ENCODE measurements at places on chromosomes 3 and 15.

- DNase-seq = no peak
Measured at GRCh38 chr15:43194795-43195194, 9.6 kb downstream of the CCNDBP1 start.

- DNase-seq = no peak
Measured at GRCh38 chr3:102722317-102722716, 287.5 kb downstream of the ZPLD1 start.

- no peak for DNase-seq
Measured at GRCh38 chr3:119352034-119352609, 57.9 kb downstream of the ARHGAP31 start.

DNA sequence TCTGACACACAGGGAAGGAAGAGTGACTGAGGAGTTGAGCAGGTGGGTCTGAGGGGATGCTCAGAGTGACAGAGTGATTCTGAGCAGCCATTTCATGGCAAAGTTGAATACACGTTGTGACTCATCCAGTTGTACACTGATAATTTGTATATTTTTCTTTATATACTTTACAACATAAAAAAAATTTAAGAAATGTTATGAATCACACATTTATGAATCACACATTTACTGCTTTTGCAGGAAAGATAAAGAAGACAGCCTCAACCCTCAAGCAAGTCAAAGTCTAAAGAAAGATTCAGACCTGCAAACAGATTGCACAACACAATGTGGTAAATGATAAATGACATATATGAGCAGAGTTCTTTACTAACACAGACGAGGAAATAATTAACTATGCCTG lies 21.0 kb upstream of the CHMP2B start:
- no peak for DNase-seq

GRCh38 chr15:69903470-69904469 lies 193.9 kb downstream of the TLE3 start:
- no peak for DNase-seq

- DNase-seq = no peak
Measured at GRCh38 chr3:156676768-156677479, 2.5 kb downstream of the TIPARP start.

DNA sequence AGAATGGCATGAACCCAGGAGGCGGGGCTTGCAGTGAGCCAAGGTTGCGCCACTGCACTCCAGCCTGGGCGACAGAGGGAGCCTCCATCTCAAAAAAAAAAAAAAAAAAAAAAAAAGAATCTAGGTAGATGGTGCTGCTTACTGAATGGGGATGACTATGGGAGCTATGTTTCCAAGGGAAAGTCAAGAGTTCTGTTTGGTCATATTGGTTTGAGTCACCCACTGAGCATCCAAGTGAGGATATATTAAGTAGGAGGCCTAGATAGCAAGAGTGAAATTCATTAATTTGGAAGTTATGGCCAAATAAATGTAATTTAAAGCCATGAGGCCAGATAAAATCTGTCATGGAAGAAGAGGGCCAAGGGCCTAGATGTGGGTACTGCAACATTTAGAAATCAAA lies 9.0 kb upstream of the UACA start:
- DNase-seq = no peak

- DNase-seq = no peak
Measured at GRCh38 chr3:54481606-54482365, 359.4 kb downstream of the CACNA2D3 start.

- no peak for DNase-seq
Measured at GRCh38 chr3:187044867-187045552, 94.3 kb downstream of the RPL39L start.

- DNase-seq = no peak
Measured at GRCh38 chr3:119255214-119255613, 14.5 kb upstream of the B4GALT4 start.

DNA sequence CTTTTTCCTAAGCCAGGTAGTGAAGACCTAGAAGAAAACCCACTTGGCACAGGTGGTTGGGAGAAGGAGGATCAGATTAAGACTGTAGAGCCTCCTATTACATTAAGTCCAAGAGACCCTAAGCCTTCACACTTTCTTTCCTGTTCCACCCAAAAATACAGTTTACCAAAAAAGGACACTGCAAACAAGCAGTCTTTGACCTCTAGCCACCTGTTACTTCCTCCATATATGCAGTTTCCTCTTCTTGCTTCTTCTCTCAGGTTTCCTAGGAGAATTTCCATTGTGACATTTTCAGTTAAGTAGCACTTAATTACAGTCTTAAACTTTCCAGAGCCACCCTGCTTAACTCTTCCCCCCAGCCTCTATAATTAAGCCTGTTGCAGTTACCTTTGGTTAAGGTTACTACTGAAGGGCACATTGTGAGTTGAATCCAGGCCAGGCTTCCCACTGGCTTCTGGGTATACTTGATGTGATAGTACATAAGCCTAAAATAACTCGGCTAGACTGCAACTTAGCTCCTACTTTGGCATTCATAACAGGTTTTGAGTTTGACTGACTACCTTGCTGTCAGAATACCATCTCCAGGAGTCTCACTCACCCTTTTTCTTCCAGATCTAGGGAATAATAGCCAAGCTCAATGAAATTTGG lies 114.2 kb upstream of the UMPS start:
- no peak for DNase-seq

DNA sequence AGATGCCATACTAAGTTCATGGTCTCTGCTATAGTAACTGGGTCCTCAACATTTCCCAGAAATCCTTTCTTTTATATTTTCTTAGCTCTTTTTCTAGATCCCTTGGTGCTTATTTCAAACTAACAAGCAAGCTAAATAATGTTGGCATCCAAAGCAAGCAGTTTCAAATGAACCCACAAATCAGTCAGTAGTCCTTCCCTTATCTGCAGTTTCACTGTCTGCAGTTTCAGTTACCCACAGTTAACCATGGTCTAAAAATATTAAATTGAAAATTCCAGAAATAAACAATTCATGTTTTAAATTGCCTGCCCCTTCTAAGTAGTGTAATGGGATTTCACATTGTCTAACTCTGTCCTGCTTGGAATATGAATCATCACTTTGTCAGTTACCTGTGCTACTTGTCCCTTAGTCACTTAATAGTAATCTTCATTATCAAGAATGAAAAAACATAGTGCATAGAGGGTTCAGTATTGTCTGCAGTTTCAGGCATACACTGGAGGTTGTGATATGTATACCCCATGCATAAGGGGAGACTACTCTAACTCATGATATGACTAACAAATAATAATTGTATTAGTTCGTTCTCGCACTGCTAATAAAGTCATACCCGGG lies 633.7 kb downstream of the MECOM start:
- DNase-seq = no peak

DNA sequence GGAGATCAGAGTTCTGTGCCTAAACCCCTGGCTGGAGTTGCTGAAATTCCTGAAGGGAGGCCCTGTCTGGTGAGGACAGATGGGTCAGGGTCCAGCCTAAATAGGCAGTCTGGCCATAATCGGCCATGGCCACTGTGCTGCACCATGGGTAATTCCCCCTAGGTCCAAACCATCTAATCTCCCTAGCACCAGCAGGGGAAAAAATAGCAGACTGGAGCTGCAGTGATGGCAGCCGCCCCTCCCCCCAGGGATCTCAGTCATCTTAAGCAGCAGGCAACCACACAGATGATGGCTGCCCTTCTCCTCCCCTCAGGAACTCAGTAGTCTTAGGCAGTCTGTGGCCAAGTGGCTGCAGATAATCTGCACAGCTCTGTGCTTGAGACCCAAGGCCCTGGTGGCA lies 68.4 kb upstream of the CD96 start:
- no peak for DNase-seq

- DNase-seq = no peak
Measured at GRCh38 chr3:119679874-119680273, 2.7 kb upstream of the COX17 start.

GRCh38 chr3:7657214-7658112 lies 796.5 kb downstream of the GRM7 start:
- no peak for DNase-seq

- no peak for DNase-seq
Measured at GRCh38 chr15:61049934-61050333, 179.2 kb downstream of the RORA start.

DNA sequence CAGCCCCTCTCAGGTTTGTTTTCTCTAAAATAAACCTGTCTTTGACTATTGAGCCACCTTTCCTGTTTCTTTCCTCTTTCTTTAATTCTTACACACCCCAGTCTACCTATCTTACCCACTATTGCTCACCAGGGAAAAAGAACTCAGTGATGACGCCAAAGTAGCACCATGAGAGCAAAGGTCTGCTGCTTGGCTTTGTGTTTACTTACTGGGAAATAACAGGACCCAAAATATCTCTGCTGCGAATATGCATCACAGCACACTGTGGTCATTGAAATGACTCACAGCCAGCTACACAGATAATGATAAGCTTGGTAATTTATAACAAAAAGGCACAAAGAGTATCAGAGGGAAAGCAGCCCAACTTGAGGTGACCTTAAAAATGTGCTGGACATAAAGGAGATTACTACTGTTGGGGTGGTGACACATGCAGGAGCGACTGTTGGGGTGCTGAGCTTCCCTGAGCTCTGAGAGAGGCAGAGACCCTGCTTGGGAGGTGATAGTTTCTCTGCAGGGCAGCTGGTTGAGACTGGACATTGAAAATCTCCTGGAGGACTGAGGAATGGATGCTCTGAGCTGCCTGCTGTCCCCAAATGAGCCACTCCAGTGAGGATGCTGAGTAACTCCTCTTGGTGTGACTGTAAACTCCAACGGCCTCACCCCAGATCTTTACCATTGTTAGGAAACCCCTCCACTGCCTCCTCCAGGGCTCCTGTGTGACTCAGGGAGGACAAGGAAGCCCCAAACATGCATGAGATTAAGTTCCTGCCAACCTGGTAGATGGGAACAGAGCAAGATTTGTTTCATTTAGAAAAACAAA lies 14.5 kb downstream of the EFCAB12 start:
- no peak for DNase-seq

GRCh38 chr15:84696757-84697156 lies 19.2 kb downstream of the SEC11A start:
- DNase-seq = no peak

- DNase-seq = no peak
Measured at GRCh38 chr3:22122567-22122966, 371.6 kb upstream of the ZNF385D start.

GRCh38 chr3:124788254-124788745 lies 58.0 kb downstream of the UMPS start:
- DNase-seq = no peak

DNA sequence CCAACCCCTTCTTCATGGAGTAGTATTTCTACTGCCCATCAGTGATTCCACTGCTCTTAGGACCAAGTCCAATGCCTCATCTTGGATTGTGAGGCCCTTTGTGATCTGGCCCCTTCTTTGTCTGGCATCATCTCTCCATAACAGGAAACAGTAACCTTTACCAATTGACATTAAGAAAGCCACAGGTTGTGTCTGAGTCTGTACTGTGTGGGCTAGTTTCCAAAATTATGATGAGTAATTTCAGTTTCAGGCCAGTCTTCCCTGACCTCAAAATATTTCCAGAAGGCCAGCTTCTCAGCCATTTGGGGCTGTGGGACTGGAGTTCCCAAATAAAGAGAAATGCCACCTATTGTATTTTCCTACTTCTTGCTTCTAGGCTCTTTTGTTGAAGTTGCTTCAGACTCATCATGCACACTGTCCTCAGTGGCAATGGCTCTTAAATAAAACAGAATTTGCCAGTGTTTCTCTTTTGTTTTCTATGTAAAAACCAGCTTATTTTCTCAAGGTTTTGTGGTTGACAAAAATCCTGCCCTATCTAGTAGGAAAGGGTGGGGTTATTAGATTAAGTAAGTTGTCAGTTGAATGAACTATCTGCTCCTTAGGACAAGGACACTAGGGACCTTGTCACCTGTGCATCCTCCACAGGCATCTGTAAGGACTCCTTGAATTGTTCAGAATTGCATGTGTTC lies 47.0 kb upstream of the ACKR4 start:
- DNase-seq = no peak

DNA sequence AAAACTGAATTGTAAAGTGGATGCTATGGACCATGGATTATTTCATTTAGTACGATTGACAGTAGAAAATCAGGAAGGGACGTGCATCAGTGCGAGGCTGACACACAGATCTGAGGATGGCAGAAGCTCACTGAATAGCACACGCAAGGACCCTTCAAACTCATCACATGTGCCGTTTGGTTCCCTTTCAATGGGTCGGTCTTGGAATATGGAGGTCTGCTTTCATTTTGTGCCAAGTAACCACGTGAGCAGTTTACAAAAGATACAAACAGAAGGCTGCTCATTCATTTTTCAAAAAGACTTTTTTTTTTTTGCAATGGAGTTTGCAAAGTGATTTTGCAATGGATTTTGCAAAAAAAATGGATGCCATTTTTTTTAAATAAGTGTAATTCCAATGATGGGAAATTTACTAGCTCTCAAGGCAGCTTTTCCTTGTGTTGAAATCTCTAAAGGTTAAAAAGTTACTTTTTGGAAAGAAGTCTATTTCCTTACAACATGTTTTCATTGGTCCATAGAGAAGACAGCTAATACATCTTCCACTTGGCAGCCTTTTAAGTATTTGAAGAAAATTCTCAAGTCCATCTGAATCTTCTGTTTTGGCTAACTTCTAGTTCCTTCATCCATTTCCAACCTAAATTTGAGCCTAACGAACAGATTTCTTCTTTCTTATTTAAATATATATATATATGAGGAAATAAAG lies 392.3 kb upstream of the TPRG1 start:
- DNase-seq = no peak

- no peak for DNase-seq
Measured at GRCh38 chr3:152328841-152329240, 60.1 kb downstream of the MBNL1 start.

DNA sequence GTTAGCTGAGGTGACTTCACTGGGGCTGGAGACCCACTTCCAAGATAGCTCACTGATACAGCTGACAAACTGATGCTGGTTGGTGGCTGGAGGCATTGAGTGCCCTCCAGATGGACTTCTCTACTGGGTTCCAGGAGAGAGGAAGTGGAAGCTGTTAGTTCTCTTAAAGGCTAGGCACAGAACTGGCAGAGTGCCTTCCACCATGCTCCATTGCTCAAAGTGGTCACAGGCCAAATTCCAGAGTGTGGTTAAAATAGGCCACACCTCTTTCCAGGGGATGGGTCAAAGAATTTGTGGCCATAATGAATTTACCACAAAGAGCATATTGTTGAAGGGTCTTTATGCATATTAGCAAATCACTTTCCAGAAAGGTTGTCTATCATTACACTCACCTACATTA lies 74.2 kb downstream of the NMD3 start:
- no peak for DNase-seq

GRCh38 chr3:32495085-32495484 lies 7.6 kb downstream of the CMTM6 start:
- DNase-seq = no peak

DNA sequence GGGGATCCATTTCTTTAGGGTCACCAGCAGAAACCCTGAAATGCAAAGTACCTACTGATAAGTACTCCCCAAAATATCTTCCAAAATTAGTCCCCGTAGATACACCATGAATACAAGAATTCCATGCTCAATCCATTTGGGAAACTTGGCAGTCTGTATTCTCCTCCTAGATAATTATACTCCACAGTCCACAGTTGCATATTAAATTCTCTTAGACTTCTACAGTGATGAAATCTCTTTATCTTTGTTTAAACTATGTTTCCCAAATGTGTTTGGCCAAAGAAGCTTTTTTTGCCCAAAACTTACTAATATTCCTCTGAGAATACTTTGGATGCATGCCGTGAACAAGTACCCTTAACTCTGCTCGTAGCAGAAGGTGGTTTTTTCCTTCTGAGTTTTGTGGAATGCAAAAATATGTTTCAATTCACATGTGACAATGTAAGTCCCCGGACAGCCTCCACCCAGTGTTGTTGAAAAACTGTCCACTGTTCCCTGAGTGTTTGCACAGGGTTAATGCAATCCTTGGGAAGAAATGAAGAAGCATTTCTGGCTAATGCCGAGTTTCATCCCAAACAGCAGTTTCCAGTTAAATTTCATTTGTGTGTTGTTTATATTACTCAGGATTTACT lies 126.7 kb downstream of the ARNT2 start:
- DNase-seq = no peak

All from left kidney (tissue), 8 donors.